Stimulated activated CD4-positive, alpha-beta T cell treated with anti-CD3 and anti-CD28 coated beads, Interleukin-1b, Interleukin-23, amount 100 ng/mL, for 48 hours (primary cell): ENCODE measurements at places on chromosomes 2 and 18.

DNA sequence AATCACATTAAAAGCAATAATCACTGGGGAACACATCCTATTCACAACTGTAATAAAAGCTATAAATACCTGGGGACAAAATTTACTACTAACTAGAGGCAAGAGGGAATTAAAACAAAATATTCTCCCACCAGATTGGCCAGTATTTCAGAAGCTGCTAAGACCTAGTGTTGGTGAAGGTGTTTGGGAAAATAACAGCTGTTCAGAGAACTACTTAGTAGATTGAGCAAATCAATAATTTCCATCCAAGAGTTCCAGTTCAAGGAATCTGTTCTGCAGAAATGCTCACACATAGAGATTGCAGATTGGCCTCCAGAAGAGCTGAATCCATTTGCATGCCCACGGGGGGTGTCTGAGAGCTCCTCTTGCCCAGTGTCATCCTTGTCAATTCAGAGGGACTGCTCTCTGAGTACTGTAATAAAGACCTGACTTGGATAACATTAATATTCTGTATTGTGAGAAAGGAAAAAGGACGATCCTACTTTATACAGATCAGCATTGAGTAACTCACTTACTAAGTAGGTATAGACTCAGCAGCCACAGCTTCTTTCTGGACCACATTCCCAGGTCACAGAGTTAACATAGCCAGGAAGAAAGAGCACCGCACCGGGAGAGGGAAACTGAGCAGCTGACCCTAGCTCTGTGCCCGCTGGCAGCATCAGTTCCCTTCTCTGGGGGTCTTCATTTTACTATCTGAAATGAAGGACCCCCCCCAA, 5.6 kb downstream of the TUBB6 start:
- DNase-seq = no peak

DNA sequence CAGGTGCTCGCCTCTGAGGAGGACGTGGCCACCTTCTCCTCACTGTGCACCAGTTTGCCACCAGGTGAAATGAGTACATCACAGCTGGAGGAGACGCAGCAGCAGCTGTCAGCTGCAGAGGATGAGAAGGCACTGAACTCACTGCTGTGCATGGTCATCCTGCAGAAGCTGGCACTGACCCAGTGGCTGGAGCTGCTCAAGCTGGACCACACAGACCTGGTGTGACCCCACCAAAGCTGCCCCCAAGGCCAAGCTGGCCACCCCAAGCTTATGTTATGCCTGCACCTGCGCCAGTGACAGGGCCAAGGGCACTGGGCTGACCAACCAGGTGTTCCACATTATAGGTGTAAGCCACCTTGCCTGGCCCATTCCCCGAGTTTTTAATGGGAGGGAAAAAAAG, 19.3 kb downstream of the CLK1 start:
- no peak for DNase-seq

DNA sequence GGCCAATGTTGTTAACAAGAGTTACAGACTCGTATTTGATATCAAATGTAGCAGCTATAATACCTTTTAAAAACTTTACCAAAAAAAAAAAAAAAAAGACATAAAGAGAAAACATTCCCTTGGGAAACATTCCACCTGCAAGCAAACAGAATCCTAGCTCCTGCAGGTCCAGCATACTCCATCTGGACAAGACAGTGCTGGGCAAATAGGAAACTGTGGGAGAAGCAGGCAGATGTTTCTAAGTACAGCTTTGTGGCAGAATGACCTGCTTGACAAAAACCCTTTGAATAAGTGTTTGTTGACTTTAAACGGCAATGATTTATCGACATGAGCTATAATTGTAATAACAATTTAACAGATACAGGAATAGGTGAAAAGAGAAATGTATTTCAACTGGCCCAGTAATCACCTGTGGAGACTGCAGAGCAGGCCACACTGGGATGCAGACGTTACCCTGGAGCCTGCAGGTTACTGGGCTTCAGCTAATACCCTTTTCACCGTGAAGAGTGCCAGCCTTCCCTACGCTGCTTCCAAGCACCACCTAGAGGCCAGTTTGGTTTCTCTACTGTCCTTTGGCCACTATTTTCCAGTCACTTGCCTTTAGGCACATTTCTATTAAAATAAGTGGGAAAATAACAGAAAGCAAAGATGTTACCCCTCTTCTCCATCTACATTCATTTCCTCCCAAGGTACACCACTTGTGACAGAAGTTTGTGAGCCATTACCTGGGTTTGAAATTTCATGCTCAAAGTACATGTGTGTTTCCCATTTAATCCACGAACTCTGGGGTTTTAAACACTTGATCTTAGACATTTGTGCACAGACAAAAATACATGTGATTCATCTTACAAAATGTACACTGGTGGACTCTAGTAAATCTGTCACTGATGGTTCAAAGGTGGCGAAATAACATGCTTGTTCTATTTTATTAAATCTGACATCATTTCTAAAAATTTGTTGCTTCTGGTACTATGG, 96.9 kb upstream of the ZNF397 start:
- DNase-seq = peak; percentile 17

DNA sequence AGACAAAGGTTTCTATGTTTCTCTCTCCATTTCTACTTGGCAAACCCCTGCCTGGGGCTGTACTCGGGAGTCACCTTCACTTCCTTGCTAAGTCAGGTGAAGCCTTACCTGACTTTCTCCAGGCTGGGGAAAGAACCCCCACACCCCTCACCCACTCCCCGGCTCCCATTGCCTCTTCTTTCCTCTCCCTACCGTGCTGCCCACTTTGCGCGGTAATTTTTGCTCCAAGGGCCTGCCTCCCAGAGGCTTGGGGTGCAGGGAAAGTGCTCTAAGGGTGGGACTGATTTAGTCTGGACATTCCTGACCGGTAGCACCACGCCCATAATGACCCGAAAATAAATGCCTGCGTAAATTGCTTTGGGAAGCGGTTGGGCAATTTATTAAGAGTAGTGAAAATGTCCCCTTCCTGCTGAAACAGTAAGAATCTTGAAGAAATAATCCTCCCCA, 49.1 kb upstream of the ATP6V1B1 start:
- no peak for DNase-seq

DNA sequence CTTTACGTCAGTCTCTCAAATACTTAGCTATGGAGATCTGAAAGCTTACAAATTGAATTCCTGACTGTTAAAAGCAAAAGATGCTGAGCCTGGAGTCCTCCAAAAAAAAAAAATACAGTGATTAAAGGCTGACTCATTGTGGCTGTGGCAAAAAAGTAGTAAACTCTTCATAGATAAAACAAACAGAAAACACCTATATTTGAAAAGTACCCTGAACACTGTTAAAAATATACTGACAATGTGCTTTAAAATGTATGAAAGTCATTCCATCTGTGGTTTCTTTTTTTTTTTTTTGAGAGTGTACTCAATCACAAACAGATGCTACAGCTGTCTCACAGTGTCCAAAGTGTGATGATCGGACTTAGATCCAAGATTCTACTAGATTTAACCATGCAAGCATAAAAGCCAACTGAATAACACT, 267.6 kb upstream of the CYP26B1 start:
- DNase-seq = no peak

- no peak for DNase-seq
Measured at GRCh38 chr2:54983345-54984220, 66.7 kb downstream of the RTN4 start.
